ENCODE measurements at places on chromosomes 2 and 18. TPM values are rescaled to one million over a fixed set of nuclear protein-coding genes. Genes with fewer than 3 reads are reported as not detected.

DNA sequence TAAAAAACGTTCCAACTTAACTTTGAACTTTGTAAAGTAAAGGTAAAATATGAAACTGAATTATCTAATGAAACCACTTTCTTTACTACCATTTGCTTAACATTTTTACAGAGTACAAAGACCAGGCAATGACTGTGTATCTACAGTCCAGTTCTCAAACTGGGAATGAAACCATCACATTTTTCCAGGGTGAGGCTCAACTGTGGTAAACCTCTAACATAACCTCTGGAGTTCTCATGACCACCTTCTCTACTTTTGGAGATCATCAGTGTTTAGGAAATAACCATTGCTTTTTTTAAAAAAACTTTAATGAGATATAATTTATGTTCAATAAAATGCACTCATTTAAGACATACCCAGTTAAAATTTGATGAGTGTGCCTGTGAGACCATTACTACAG is 223.5 kb downstream of the RNF152 start:
- no peak for DNase-seq

GRCh38 chr18:58593938-58594337 is 35.0 kb downstream of the ALPK2 start:
- no peak for DNase-seq

DNA sequence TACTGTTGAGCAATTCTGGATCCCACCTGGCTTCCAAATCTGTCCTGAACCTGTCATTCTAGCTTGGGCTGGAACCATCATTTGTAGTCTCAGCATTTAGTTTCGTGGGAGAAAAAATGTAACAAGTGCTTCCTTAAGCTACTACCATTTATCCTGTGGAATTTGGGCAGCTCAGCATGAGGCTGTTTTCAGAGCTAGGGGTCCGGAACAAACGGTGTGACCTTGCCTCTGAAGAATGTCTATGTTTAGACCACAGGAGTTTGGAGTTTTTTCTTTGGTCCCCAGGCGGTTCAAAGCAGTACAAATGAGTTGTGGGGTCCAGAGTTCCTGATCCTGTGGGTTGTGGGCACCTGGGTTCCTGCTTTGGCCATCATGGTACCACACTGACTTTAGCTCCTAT is 59.1 kb upstream of the TMEM178A start:
- no peak for DNase-seq

GRCh38 chr2:210713122-210713521 is 156.7 kb downstream of the CPS1 start:
- DNase-seq, result no peak

- DNase-seq, result no peak
These were observed 89.4 kb downstream of the DOK6 start for GRCh38 chr18:69490072-69490471.

- no peak for DNase-seq
These were observed 23.7 kb downstream of the ASB1 start for GRCh38 chr2:238450440-238450861.

- DNase-seq, result no peak
These were observed 19.7 kb upstream of the GNAL start for GRCh38 chr18:11669271-11669947.

DNA sequence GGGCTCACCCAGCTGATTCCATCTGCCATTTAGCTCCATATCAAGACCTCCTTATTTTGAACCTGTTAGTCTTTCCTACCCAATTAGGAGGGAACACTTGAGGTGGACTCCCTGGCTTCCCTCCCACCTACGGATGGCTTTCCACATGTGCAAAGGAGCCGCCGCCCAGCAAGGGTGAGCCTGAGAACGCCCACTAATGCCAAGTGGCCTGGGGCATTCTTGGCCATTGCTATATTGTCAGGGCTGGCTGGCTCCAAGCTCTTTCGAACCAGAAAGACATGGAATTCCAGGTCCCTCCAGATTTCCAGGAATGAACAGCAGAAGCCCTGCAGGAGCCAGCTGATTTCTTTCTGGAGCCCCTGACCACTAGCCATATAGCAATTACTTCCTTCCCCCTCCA is 196.2 kb downstream of the SMAD7 start:
- DNase-seq, result no peak

- no peak for DNase-seq
These were observed 521.8 kb upstream of the ZEB2 start for GRCh38 chr2:145041706-145042105.

DNA sequence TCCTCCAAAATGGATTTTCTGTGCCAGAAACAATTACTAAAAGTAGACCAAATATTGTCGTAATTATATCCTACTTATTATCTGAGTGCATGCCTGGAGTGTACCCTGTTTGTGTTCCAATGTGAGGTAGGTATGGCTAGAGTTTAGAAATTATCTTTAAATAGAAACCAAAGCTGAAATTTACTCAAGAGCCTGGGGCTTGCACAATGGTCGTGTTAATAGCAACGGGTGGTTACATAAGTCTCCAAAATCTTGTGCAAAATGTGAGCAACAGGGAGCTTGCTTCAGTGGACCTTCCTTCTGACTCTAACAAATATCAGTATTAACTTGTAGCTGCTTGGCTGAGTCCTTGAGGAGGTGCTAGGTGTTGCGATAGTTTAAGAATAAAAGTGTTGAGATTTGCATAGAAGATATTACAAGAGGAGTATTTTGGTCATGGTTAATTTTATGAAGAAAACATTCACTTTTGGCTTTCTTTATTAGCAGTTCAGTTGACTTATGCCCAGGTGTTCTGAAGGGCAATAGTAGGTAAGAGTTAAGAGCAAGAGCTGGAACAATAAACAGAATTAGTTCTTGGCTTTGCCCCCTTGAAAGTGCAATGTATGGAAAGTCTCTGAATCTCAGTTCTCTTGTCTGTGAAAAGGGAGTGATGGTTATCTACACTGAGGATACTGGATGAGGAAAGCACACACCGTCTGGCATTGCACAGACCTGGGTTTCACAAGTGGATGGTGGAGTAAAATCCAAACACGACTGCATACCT is 4.6 kb downstream of the CXCR4 start:
- DNase-seq, result no peak

DNA sequence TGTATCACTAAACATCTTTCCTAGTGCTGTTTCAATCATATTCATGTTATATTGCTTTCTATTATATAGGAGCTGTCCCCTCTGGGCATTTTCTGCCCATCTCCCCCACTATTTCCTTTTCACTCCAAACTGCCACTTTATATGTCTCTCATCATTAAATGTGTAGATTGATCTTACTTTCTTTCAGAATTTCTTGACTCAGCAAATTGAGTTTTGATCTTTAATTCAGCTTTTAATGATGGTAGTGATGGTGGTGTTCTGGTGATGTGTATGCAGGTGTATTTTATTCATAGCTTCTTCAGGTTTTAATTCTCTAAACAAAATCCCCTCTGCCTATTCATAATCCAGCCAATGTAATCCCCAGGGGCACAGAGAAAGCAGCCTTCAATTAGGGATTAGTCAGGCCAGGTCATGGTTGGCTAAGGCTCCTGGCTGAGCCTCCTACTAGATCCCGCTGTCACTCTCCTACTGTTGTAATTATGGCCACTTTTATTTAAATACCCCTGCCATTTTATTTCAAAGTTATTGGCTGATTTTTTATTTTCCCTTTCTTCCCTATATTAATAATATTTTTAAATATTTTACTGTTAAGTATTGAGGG is 325.4 kb downstream of the SPAG16 start:
- no peak for DNase-seq

DNA sequence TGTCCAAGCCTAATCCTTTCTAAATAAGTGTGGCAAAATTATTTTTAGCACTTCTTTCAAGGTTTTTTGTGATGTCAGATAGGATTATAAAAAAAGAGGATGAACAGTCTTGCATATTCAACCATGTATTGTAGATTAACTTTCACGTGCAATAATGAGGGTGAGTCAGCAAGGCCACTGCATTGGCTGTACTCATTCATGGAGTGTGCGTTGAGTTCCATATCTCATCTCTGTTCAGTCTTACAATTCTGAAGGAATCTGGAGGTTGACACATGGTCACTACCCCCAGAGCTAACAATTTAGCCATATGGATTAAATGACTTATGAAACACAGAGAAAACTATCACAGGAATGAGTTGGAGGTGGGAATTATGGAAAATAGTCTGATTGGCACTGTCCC is 810.5 kb downstream of the SLC4A3 start:
- no peak for DNase-seq

DNA sequence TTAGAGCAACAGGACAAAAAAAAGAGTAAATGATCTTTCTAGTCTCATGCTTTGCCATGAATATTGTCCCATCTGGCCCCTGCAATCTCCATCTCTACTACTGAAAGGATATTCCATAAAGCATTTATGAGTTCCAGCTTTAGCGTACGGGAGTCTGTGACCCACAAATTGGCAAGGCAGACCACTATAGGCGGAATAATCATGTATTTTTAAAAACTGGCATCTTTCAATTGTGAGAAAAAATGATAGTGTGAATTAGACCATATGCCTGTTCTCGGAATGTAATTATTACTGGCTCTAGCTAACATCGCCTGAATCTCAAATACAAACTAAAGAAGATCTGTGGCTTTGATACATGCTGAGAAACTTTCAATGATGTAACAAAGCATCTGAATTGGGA is 738.1 kb upstream of the NXPH2 start:
- DNase-seq, result no peak

- no peak for DNase-seq
These were observed 4.0 kb downstream of the TMEM17 start for GRCh38 chr2:62501794-62502500.

- DNase-seq, result no peak
These were observed 490.0 kb downstream of the TXNL1 start for GRCh38 chr18:56148373-56148772.

DNA sequence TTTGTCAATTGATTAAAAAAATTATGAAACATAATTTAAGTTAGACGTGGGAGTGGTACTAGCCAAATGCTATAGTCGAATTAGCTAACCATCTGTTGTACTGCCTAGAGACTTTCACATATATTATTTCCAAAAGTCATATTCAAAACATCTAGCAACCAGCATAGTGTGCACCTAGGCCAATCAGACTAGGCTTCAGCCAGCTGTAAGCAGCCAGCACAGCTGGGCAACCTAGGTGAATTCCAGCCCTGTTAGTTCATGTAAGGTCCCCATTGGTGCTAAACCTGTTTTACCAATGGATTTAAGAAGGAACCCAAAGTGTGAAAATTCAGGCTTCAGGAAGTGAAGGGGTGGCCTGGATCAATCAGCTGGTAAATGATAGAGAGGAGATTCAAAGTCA is 144.3 kb downstream of the BCL2 start:
- DNase-seq, result no peak

DNA sequence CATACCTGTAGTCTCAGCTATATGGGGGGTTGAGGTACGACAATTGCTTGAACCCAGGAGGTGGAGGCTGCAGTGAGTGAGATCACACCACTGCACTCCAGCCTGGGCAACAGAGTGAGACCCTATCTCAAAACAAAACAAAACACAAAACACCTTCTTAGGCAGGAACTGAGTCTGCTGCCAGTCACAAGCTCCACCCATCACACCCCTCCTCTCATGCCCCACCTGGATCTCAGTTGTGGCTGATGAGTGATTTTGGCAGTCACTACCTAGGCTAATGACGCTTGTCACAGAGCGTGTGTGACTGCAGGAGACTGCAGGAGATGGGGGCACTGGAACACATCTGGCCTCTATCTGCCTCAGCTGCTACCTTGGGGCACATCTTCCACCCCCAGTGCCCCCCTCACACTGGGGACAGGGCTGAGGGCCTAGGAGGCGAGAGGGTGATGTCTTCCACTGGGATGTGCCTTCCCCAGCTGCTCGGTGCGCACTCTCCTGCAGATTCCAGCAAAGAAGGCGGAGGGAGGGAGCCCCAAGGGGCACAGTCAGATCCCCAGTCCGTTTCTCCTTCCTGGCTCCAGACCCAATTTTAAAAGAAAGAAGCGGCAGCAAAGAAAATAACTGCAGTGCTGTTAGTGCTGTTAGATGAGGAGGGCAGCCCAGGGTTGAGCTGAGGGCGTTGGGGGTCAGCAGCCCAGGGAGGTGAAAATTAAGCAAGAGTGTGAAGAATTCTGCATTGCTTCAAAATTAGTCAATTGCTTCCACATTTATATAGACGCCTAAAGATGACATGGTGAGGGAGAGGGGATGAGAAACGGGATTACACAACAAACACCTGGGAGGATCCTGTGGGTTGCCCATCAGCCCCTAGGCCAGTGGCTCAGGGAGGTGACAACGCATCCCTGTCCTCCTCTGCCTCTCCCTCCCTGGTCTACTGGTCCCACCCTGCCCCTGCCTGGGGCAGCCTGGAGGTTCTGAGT is 143.6 kb upstream of the HAAO start:
- no peak for DNase-seq

DNA sequence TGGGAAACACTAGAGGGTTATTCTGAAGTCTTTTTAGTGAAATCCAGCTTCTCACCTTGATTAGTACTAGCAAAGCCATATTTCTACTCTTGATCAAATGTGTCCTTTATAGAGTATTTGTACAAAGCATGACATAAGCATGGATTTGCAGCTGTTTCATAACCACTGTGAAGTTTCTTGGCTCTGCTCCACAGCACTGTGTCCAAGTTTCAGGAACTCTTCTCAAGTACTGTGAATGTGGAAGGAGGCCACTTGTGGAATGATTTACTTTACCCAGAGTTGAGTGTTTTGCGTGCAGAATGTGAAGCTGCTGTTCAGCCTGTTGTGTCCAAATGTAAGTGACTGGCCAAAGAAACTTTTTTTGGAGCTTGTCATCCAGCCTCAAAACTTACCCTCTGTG is 16.2 kb upstream of the MAPRE2 start:
- no peak for DNase-seq

Gene LRRC30
- not detected for total RNA-seq

Gene CRYGC
- not detected for total RNA-seq

Gene SLC8A1
- 3.2 TPM for total RNA-seq

Gene REG1A
- not detected for total RNA-seq

Gene LIMS2
- 4.9 TPM for total RNA-seq

Gene CTLA4
- not detected for total RNA-seq

Gene SERPINB2
- not detected for total RNA-seq

Measured in H1 (cell line).